ENCODE measurements at places on chromosomes 6 and 20.

DNA sequence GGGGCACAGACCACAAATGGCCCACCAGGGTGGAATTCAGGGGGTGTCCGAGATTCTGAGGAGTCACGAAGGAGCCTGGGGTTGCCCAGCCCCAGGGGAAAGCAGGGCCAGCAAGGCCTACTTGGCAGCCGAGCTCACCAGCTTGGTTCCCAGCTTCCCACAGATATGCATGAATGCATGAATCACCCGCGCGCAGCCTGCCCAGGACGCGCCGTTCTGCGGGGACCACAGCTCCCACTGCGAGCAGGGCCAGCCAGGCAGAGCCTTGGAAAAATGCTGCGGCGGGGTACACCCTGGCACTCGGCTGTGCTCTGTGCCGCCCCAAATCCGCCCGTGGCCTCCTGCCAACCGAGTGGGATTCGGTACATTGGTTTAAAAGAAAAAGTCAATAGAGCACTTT lies 211.0 kb downstream of the NFATC2 start:
- DNase-seq = no peak

DNA sequence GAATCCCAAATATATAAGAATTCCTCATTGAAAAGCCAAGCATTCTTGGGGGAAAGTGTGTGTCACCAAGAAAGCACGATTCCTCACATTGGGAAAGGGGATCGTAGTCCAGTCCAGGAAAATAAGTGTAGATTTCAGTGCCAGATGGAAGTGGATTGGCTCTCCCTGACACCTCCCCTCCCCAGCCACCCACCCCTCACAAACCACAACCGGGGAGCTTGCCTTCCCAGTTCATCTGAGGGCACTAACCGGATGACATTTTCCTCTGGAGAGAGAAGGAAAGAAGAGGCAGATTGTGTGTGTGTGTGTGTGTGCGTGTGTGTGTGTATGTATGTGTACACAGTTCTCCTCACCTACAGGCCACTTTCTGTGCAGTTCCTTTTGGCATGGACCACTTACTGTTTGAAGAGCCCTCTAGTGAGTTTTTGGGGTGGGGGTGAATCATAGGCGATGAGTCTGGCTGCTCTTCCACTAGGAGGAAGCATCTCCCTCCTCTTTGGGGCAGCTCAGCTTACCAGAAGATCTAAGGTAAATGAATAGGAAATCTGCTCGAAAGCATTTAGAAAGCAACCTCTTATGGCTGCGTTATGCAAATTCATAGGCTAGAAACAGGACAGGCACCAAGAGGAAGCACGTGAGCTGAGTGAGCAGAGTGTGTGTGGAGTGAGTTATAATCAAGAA lies 20.8 kb downstream of the DAAM2 start:
- DNase-seq = no peak

GRCh38 chr6:20702366-20702765 lies 168.1 kb downstream of the CDKAL1 start:
- DNase-seq = no peak

DNA sequence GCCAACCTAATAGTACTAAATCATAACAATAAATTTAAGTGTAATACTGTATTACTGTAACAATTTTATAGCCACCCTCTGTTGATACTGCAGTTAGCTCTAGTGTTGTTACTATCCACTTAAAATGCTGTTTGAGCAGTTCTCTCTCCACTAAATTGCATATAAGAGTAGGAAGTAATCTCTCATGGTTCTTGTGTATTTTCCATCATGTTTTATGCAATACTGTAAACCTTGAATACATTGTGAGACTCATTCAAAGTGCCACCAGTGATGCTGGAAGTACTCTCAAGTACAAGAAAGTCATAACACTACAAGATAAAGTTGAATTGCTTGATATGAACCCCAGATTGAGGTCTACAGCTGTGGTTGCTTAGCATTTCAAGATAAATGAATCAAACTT lies 65.5 kb downstream of the WASF1 start:
- DNase-seq = no peak

DNA sequence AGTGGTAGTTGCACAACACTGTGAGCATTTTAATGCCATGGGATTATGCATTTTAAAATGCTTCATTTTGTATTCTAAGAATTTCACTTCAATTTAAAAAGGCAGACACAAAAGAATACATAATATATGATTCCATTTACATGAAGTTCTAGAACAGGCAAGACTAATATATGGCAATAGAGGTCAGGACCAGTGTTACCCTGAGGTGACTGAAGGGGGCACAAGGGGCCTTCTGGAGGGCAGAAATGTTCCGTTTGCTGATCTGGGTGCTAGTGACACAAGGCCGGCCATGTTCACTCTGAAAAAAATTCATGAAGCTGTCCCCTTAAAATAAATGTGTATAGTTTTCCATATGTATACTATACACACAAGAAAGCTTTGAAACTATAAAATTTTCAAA lies 28.5 kb downstream of the TASP1 start:
- no peak for DNase-seq

DNA sequence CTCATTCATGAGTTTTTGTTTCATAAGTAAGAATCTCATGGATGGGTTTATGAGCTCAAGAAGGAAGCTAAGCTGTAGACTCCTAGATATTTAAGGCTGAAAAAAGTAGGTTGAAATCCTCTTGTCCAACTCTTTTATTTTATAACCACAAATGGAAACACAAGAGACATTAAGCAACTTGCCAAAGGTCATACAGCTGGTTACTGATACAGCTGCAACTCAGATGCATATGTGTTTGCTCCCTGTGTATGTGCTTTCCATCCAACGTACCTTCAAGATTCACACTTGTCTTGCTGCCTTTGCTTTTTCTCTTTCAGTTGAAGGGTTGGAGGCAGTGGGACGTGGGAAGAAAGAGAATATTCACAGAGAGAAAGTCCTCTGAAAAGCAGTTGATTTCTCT lies 153.5 kb upstream of the STMND1 start:
- DNase-seq = no peak

DNA sequence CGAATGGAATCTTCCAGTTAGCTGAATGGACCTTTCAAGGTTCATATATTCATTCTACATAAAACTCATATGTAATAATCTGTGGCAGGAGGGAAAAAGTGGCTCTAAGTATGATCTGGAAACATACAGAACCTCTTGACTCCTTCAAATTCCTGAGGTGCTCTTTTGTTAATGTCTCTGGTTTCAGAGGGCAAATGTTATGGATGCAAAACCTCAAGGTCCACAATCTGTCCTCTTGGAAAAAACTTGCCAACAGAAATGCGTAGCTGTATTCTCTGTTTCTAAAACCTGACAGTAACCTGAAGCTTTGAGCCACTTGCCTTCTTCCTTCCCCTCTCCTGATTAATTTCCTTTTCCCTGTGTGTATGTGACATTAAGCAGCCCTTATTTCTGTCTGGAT lies 80.9 kb upstream of the SUPT3H start:
- no peak for DNase-seq

GRCh38 chr6:20791074-20791473 lies 256.8 kb downstream of the CDKAL1 start:
- DNase-seq = no peak

GRCh38 chr6:119535332-119535731 lies 185.8 kb upstream of the MAN1A1 start:
- no peak for DNase-seq

DNA sequence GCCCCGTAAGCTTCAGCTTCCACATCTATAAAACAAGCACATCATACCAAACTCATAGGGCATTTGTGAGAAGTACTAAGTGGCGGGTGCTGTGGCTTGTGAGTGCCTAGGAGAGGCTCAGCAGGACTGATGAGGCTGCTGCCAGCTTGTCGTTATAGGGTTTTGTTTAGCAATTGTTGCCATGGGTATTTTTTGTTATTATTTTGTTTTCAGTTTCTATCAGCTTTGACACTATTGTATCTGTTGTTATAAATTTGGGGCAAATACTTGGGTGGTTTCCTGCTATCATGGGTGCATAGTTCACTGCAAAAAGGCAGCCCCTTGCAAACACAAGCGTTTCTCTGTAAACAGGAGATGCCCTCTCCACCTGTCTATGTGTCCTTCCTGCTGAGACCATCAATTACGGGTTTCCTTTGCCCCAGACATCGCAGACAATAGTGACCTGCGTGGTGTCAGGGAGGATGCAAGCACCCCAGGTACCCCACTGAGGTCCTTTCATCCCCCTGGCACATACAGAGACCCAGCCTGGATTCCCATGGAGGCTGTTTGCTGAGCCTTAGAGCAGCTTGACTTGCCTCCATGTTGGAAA lies 3.1 kb upstream of the CCDC167 start:
- DNase-seq = peak; percentile 69

DNA sequence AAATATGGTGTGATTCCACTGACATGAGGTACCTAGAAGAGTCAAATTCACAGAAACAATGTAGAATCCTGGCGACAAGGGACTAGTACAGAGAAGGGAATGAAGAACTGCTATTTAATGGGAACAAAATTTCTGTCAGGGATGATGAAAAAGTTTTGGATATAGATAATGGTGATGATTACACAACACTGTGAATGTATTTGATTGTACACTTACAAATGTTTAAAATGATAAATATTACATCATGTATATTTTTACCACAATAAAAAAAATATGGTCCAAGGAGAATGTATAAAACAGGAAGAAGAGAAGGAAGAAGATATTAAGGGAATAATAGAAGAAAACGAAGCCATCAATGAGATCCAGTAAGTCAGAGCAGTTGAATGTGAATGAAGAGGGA lies 8.4 kb upstream of the E2F3 start:
- DNase-seq = no peak

DNA sequence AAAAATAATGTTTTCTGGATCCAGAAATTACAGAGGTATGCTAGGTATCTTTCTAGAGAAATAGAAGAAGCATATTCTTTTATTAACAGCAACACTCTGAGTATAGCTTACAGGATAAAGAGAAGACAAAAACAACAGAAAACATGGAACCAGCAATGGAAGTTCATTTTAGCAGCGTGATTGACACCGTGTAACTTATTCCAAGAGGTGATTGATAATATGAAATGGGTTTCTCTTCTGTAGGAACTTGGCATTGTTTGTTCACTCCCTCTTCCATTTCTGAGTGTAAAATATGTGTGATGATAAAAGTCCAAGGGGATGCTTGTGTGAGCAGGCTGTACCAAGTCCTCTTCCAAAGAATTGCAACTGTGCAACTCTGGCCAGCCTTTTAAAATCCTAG lies 303.0 kb downstream of the COL12A1 start:
- DNase-seq = no peak

Data from NCI-H2081 treated with DMSO at 0.1 percent for 48 hours (cell line).